ENCODE measurements at places on chromosomes 1 and 21. TPM values are rescaled to one million over a fixed set of nuclear protein-coding genes. Genes with fewer than 3 reads are reported as not detected.

Gene CDCA8
- 4.4 TPM for total RNA-seq

Gene DNAJC6
- total RNA-seq: 4.2 TPM

Gene SLC35F3
- total RNA-seq: 1.4 TPM

Gene CASZ1
- total RNA-seq: under 0.01 TPM

Gene DISP3
- total RNA-seq: not detected

Gene E2F2
- total RNA-seq: 1.2 TPM

Gene SERTAD4
- 0.97 TPM for total RNA-seq

Gene MAP1LC3C
- not detected for total RNA-seq

Gene ETV3L
- total RNA-seq: not detected
